ENCODE measurements at places on chromosomes 2 and 18. TPM values are rescaled to one million over a fixed set of nuclear protein-coding genes. Genes with fewer than 3 reads are reported as not detected.

RNMT gene
- polyA plus RNA-seq, result 16.5 TPM

RTP5 gene
- not detected for polyA plus RNA-seq

FBXO15 gene
- 1.4 TPM for polyA plus RNA-seq

GRCh38 chr2:5690286-5690685 is 1.9 kb upstream of the SOX11 start:
- no peak for DNase-seq

- no peak for DNase-seq
Measured at GRCh38 chr2:59308108-59308507, 1067.0 kb upstream of the FANCL start.

DNA sequence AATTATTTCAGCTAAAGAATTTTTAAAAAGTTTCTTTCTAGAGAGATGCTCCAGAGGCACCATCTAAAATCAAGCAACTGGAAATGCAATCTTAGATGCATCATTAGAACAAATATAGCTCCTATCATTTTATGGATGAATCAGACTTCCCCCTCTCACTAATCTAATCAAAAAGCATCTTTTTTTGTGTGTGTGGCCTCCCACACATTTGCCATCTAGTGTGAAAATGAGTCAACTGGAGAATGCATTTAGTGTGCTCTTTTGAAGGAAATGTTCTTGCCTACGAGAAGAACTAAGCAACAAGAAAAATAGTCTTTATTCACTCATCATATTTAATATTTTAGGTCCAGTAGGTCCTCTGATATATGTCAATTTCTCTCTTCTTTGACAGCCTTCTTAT is 39.5 kb upstream of the FIGN start:
- no peak for DNase-seq

GRCh38 chr18:47175283-47175897 is 774 bp downstream of the IER3IP1 start:
- DNase-seq, result no peak

DNA sequence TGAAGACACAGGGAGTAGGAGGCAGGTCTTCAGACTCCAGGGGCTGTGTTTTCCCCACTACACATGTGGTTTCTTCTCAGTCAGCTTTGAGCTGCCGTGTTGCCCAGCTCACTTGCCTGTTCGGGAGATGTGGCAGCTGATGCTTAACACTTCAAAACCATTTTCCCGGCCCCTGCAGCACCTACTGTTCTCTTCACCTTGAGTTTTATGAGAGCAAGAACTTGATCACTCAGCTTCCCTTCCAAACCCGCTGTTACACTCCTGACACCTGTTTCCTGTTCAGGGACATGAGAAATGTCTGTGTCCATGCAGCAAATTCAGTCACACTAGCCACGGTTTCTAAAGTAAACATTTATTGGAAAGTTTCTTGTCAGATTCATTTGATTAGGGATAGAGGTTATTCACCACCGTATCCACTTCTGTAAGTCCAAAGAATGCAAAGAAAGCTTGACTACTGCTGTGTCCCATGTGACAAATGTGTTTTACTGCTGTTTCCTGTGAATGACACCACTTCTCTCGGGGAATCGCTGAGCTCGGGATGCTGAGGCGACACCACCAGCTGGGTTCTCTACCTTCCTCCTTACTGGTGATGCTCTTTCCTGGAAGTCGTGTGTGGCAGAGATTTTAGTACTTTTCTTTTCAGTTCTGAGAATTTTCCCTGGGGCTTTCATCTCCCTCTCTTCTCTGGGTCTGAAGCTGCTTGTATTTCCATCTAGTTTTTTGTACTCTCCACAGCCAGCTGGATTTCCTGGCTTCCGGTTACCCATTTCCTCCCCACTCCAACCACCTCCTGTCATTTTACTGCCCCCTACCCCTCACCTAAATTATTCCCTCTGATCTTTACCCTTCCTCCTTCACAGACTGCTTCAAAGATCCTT is 91.7 kb downstream of the KLF7 start:
- DNase-seq, result no peak

- DNase-seq, result peak; percentile 49
Measured at GRCh38 chr2:40451918-40452605, at the start of gene SLC8A1. Gene SLC8A1 (minus strand): TSS chr2:40452090.

DNA sequence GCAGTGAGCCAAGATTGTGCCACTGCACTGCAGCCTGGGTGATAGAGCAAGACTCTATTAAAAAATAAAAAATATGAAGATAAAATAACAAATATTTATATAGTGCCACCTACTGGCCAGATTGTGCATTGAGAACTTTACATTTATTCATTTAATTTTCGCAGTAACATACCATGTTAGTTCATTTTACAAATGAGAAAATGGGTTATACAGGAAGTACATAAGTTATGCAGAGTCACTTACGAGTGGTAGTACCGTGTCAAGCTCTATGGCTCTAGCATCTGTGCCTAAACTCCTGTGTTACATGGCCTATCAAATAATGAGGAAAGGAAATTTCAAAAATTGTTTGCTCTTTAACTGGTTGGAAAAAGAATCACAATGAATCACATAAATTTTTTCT is 27.9 kb downstream of the RIF1 start:
- DNase-seq, result no peak

GRCh38 chr2:142724713-142725349 is 152.6 kb upstream of the KYNU start:
- no peak for DNase-seq

Data from A549 (cell line).